ENCODE measurements at places on chromosomes 11 and 22.

- peak; percentile 35 for DNase-seq
Observed at GRCh38 chr11:33375688-33376311, 118.6 kb downstream of the HIPK3 start.

DNA sequence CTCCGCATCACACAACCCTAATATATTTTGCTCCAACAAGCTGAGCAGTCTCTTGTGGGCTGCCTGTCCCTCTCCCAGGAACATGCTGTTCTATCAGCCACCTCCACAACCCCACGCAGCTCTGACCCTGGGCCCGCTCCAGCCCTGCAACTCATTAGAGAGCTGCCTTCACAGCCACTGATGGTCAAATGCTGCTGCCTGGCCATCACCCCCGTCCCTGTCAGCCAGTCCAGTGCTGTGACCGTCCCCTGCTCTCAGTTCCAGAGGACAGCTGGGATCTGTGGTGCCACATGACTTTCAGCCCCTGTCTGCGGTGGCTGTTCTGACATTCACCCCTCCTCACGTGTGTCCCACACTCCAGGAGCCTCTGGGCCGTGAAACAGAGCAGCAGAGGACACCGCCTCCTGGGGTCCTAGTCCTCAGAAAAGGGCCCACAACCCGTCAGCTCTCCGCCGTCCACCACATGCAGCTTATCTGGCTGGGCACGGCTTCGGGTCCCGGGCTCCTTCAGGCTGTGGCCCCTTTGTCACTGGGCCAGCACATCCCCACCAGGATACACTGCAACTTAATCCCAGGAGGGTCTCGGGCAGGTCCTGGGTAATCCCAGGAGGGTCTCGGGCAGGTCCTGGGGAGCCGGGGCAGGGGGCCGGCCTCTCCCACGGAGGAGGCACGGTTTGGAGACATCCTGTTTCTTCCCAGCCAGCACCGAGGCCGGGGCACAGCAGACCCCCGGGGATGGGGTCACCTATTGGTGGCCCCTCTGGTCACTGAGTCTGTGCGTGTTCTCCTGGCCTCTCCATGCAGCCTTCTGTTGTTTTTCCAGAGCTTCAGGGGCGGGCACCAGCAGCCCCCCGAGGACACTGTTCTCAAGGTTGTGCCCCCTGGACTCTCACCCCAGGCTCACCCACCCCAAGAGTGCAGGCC lies 15.1 kb downstream of the CRELD2 start:
- DNase-seq: peak; percentile 86

DNA sequence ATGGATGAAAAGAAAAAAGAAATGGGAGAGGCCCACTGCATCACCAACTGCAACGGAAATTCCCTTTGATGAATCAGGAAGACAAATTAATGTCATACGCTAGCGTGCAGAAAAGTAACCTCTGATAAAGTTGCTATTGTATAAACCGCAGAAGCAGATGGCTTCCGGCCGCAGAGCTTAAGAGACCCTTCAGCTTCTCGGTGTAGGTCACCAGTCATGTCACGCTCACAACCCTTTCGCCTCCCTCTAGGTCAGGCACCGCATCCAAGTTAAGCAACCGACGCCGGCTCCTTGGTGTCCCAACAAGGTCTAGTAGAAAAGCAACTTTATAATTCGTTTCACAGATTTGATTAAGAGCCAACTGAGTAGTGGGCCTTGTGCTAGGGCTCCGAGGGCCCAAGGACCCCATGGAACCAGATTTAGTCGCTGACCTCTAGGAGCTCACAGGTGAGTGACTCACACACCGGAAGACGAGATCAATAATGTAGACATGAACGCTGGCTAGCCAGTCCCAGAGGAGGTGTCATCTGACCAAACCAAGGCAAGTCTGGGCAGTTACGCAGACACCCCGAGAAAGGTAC lies 1.2 kb upstream of the ZFP91 start:
- peak; percentile 95 for DNase-seq

DNA sequence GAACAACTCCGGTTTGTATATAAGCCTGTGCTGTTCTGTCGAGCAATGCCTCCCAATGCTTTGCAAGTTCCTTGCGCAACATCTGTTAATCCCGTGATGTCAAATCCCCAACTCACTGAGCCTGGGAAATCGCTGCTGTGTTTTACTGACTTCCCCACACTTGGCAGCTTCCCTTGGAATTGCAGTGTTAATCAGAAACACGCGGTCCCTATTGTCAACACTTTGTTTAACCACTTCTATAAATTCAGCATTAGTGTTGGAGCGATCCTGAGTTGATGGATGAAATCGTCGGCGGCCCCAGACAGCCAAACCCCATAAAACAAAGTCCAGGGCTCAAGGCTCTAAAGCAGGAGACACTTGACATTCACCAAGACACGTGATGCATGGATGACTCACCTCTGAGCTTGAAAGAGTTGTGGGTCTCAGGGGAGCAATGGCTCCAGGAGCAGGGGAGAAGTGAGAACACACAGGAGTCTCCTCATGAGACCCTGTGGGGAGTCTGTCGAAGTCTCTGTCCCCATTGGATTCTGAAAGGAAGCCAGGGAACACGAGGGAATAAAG lies 555.3 kb downstream of the MIAT start:
- peak; percentile 88 for DNase-seq

- DNase-seq: no peak
Observed at GRCh38 chr11:2910401-2910955, 18.7 kb downstream of the PHLDA2 start.

GRCh38 chr11:133842730-133843129 lies 2.6 kb downstream of the SPATA19 start:
- no peak for DNase-seq

DNA sequence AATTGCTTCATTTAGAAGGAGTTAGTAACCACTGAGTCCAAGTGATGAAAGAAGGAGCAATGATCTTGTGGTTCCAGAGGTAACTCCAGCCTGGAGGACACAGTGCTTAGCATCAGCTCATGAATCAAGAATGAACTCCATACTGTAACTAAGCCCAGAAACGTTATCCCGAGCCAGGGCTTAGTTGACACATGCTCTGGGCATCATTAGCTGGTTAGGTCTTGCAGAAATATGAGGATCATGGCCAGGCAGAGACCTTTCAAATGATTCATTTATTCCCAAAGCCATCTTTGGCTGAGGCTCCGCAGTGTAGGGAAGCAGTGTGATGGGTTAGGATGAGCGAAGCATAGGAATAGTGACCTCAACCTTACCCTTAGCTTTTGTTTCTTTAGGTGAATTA lies 277.4 kb downstream of the FAM76B start:
- no peak for DNase-seq
